AG20443 (cell line): ENCODE measurements at places on chromosomes 6 and 20.

DNA sequence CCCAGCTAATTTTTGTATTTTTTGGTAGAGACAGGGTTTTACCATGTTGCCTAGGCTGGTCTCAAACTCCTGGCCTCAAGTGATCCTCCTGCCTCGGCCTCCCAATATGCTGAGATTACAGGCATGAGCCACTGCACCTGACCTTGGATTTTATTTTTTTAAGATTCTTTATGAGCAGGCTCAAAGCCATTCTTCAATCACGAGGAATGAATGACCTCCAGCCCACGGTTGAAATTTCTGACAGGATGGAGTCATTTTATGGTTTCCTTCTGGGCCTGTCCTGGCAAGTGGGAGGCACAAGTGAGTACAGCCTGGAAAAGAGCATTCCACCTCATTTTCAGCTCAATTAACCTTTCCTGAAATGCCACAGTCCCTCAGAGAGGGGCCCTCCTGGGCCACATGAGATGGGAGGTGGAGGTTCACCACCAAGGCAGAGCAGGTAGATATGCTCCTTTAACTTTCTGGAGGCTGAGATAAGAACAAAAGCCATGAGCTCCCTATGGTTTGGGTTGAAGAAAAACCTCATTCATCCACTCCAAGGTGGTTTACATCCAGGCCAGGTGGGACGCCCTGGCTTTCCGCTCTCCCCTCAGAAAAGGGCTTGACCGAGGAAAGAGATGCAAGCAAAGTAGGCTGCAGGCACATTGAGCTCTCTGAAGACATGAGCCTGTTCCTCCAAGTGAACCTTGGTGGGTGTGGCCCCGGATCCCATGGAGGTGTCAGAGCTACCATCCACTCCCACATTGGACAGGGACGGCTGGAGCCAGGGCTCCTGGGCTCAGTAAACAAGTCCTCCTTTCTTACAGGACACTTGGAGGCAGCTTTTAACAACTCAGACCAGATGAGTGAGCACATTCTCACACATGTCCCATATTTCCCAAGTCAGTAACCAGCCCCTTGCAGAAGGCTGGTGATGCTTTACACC is 208.5 kb upstream of the SSTR4 start:
- no peak for DNase-seq

DNA sequence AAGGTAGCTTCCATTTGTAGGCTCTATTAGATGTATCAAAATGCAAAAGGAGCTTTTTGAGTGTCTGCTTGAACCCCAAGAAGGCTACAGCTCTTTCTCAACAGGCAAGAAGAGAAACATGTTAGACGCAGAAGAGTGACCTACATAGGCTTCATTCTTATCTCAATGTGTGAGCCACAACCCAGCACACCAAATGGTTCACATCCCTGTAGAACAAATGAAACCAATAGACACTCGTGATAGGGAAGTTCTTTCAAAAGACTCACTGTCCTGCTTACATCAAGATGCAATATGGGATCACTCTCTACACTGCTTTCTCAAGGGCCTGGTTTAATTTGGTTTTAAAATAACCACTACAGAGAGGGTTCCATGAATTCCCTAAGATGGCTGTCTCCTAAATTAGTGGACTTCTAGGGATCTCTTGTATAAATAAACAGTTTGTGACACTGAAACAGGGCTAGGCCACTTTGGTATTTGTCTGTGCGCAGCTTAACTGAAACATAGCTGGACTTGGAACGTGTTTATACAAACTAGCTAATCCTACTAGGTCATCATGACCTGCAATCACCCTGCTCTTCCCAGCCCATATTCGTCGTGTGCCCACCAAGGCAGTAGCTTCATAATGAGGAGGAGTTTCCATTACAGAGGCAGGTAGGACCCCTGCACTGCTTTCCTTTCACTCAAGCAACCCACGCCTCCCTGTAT is 225.4 kb upstream of the PREP start:
- DNase-seq: no peak

GRCh38 chr6:88848870-88849269 is 114.5 kb downstream of the RNGTT start:
- DNase-seq: no peak

GRCh38 chr6:156879591-156879990 is 102.4 kb downstream of the ARID1B start:
- no peak for DNase-seq

GRCh38 chr6:168332020-168332419 is 12.4 kb upstream of the DACT2 start:
- no peak for DNase-seq

DNA sequence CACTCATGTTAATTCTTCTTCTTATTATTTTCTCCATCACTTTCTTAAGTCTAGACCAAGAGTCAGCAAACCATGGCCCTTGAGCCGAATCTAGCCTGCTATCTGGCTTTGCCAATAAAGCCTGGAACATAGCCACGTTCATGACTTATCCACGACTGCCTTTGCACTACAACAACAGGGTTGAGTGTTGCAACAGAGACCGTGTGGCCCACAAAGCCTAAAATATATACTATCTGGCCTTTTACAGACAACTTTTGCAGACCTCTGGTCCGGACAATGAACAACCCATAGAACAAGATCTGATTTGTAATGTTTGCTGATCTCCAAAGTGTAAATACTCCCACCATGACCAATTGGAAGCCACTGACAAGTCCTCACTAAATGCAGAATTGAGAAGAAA is 140.5 kb upstream of the CDYL start:
- no peak for DNase-seq

DNA sequence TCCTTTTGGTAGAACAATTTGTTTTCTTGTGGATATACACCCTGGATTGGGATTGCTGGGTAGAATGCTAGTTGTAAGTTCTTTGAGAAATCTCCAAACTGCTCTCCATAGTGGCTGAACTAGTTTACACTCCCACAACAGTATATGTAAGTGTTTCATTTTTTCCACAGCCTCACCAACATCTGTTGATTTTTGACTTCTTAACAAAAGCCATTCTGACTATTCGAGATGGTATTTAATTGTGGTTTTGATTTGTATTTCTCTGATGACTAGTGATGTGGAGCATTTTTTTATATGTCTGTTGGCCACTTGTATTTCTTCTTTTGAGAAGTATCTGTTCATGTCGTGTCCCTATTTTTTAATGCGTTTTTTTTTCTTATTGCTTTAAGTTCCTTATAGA is 444.1 kb downstream of the CBLN4 start:
- DNase-seq: no peak

- no peak for DNase-seq
Measured at GRCh38 chr6:154852687-154853086, 119.5 kb downstream of the SCAF8 start.
